ENCODE measurements at places on chromosomes 13 and 19.
A peak's percentile ranks its signal among the peaks of the same experiment; 100 is the strongest.

- no peak for DNase-seq
Observed at GRCh38 chr13:73036566-73036965, 22.2 kb upstream of the KLF5 start.

- no peak for DNase-seq
Observed at GRCh38 chr19:36514012-36514612, 14.0 kb downstream of the ZNF260 start.

DNA sequence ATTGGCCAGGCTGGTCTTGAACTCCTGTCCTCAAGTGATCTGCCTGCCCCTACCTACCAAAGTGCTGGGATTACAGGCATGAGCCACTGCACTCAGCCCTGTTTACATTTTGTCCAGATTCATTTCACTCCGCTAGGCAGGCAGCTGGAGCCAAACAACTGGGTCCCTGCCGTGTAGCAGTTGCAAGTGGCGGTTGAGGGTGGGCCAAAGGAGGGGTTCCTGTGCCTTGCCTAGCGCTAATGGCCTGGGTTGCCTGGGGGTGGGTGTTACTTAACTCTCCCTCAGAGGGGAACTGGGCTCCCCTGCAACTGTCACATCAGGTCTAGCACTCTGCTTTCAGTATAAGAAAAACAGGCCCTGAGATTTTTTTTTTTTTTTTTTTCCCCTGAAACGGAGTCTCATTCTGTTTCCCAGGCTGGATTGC is 7.4 kb downstream of the ACP5 start:
- DNase-seq: no peak

DNA sequence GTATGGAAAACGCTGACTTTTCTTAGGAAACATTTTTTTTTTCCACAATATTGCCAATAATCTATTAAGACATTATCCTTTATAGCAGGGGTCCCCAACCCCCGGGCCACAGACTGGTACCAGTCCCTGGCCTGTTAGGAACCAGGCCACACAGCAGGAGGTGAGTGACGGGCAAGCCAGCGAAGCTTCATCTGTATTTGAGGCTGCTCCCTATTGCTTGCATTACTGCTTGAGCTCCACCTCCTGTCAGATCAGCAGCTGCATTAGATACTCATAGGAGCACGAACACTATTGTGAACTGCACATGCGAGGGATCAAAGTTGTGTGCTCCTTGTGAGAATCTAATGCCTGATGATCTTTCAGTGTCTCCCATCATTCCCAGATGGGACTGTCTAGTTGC is 793.7 kb downstream of the SLITRK5 start:
- DNase-seq: no peak

GRCh38 chr19:3548606-3549005 is 8.8 kb downstream of the MFSD12 start:
- DNase-seq: no peak

DNA sequence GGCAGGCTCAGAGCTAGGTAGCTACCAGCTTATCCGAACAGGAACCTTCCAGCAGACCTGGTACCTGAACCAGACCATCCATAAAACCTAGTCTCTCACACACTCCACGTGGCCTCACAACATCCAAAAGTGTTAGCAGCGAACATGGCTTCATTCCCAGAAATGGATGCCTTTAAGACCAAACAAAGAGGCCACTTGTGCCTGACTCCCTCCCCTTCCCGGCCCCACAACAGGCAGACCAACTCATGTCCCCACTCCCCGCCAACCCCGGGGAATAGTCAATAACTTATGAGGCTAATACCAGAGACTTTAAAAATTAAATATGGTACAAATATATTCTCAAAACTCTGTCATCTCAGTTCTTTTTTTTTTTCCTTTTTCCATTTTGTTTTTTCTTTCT is 46.2 kb downstream of the ZNF557 start:
- no peak for DNase-seq

DNA sequence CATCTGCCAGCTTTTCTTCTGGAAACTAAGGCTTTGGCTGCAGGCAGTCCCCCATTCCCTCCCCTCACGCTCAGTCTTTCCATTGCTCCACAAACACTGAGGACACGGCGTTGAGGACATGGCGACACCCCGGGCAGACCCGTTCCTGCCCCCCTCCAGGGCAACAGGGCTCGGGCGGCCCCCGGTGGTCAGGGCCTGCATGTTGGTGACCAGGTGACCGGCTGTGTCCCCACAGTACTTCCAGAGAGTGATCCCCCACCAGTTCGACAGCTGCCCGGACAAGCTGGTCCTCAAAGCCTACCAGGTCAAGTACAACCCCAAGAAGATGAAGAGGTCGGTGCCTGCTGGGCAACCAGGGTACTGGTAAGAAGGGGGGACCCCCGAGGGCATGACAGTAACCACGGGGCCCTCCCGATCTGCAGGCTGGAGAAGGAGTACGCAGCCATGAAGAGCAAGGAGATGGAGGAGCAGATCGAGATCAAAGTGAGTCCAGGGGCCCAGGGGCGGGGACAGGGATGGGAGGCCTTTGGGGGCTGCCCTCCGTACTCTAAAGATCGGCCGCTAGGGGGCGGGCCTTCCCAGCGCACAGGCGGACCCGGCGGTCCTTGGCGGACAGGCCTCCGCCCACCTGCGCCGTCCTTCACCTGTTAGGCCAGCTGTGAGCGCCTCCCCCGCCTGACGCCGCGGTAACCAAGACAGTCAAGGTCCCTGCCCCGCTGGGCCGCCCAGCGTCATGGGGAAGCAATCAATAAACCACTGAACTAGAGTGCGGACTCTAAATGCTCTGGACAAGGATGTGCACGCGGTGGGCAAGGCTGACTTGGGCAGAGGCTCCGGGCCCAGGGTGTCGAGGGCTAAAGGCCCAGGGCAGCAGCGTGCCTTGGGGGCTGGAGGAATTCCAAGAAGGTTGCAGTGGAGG is 21.1 kb downstream of the PRR36 start:
- DNase-seq: peak; percentile 85

DNA sequence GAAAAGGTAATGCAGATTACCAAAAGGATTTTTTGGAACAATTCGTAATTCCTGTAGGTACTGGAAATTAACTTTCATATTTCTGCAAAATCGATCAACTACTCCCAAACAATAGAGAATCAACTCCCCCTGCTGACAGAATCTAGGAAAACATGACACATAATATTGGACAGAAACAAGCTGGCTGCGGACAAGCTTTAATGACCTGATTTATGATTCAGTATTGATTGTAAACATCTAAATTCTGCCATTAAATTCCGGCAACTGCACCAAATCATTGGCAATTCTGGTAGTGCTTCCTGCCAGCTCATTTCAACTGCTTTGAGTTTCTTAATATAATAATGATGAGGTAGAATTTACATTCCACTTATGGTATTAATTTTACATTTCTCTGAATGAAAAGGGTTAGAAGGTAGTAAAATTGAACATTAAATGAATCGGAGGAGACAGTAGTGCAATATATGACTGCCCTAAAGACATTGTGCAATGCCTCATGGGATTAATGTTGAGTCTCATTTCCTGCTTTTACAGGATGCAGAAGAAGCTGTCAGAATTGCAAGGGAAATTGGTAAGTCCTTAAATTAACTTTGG is 146.5 kb downstream of the PCCA start:
- DNase-seq: no peak

DNA sequence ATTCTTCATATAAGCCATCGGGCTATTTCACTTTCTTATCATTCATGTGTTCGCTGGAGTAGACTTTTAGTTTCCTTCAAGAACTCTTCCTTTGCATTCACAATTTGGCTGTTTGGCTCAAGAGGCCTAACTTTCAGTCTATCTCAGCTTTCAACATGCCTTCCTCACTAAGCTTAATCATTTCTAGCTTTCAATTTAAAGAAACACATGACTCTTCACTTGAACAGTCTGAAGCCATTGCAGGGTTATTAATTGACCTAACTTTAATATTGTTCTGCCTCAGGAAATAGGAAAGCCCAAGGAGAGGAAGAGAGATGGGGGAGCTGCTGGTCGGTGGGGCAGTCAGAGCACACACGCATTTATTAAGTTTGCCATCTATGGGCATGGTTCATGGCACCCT is 158.1 kb downstream of the SUCLA2 start:
- DNase-seq: no peak

DNA sequence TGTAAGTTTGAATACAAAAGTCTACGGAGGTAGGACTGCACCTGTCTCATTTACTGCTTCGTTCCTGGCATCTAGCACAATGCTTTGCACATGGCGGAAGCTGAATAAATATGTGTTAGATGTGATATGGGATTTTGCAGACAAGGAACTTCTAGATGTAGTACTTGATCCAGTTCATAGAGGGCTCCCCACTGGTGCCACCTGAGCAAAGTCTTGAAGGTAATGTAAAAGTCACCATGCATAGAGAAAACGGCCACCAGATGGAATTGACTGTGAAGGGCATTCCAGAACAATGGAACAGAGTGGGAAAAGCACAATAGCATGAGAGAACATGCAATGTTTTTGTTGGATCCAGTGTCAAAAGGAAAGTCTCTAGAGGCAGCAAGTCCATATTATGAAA is 209.3 kb downstream of the HS6ST3 start:
- DNase-seq: no peak

DNA sequence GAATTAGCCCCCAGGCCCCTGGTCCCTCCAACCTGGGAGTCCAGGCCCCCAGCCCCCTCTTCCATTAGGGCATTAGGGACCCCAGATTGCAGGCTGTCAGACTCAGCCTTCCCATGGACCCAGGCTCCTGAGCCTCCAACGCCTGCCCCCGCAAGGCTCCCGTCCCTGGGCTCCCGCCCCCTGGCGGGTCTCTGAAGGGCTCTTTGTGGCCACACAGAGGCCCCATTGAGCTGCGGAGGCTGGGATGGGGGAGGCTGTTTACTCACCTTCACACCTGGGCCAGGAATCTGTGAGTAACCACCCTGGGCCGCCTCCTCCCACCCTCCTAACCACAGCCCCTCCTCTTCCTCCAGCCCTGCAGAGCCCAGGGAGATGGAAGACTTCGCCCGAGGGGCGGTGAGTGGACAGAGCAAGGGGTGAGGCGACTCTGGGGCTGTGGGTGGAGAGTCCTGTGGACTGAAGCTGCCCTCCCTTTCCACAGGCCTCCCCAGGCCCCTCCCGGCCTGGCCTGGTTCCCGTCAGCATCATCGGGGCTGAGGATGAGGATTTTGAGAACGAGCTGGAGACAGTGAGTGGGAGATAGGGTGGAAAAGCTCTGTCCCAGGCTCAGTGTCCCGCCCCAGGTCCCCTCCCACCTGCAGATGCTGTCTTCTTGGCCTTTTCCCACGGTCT is 4.9 kb downstream of the ARHGEF1 start:
- DNase-seq: no peak

DNA sequence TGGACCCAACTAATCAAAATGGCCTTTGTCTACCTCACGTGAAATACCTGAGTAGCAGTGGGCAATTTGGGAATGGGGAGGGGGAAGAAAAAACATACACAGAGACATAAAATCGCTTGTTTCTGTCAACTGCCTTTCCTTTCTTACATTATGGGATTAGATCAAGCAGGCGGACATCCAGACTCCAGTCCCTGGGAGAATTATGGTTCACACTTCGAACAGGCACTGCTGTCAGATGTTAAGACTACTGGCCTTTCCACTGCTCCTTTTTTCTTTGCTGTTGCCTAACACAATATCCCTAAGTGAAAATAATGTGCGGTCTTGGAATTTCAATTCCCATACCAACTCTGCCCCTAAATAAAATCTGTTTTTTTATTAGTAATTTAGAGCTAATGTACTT is 1719.7 kb upstream of the SLC10A2 start:
- no peak for DNase-seq

DNA sequence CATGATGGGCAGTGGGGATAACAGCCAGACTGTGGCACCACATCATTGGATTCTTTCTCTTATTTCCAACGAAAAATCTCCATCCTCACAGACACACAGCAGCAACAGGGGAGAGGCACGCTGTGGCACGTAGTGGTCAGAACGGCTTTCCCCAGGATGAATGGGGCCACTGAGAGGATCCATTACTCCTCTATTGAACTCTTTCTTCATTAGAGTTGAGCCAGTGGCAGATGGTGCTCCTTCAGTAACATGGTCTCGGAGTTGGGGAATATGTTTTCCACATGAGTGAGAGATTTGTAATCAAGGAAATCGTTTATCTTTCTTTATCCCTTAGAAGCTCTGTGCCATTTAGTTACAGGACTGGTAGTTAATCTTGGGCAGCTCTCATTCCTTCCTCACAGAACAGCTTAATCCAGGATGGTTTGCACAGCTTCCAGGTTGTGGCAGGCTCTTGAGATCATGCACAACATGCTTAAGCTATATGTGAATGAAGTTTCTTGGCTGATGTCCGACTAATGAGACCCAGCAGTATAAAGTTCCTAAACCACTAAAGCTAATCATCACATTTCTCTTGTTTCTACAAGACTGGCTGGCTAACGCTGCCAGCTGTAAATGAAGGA is 180.5 kb upstream of the SLC10A2 start:
- no peak for DNase-seq

GRCh38 chr13:45206340-45206739 is 5.5 kb upstream of the KCTD4 start:
- DNase-seq: no peak

DNA sequence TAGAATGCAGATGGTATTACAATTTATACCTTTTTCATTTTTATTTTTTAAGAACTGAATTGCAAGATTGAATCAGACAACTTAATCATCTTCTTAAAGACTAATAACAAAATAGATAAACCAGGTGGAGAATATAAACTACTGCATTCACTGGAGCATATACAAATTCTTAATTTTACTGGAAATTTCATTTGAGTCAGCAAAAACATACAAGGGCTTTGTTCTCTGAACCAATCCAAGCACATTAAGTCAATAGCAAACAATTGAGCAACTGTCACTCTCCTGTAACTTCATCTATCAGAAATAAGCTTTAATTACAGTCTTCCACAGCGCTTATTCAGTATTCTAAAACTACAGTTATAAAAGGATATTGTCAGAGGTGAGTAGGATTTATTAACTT is 167.4 kb upstream of the OBI1 start:
- no peak for DNase-seq

- no peak for DNase-seq
Observed at GRCh38 chr13:107907065-107907805, 308.1 kb downstream of the LIG4 start.

- DNase-seq: no peak
Observed at GRCh38 chr13:98966019-98966418, 11.8 kb downstream of the DOCK9 start.

GRCh38 chr13:84080748-84081530 is 198.7 kb upstream of the SLITRK1 start:
- no peak for DNase-seq

- DNase-seq: no peak
Observed at GRCh38 chr19:16594131-16594586, 21.9 kb upstream of the SLC35E1 start.

GRCh38 chr19:5119297-5119998 is 150.5 kb downstream of the KDM4B start:
- no peak for DNase-seq

- DNase-seq: no peak
Observed at GRCh38 chr19:17200408-17201079, 14.6 kb upstream of the USE1 start.

GRCh38 chr19:55119053-55119452 is 1.6 kb upstream of the PPP1R12C start:
- DNase-seq: no peak

DNA sequence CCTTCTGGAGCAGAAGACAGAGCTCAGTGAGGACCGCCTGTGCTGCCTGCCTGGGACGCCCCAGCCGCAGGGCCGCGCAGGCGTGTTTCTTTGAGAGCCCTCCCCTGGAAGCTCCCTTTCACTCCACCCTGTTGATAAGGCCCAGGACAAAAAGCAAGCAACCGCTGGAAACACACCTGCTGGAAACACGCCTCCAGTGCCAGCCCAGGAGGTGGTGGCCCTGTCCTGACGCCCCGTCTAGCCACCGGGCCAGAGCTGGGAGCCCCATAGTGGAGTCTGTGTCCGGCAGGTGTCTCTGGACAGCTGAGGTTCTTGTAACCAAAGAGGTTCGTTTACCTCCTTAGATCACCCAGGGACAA is 173.8 kb downstream of the KATNAL1 start:
- DNase-seq: no peak
